ENCODE measurements at places on chromosomes 2 and 18.

- no peak for DNase-seq
Measured at GRCh38 chr2:215667585-215668377, 231.9 kb upstream of the FN1 start.

DNA sequence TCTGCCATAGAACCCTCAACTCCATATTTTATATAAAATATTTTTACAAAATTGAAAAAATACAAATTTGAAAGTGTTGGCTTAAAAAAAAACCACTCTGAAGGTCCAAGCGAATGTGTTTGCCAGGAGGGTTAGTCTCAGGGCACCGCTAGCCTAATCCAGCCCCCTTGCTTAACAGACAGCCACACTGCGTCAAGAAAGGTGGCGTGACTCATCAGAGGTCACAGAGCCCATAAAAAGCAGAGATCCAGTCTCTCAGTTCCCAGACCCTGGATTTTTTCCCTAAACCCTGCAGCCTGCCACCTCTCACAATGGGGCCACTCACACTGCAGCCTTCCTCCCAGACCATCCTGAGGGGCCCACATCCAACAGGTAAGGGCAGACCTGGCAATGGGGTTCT is 3.9 kb upstream of the TNS1 start:
- no peak for DNase-seq

DNA sequence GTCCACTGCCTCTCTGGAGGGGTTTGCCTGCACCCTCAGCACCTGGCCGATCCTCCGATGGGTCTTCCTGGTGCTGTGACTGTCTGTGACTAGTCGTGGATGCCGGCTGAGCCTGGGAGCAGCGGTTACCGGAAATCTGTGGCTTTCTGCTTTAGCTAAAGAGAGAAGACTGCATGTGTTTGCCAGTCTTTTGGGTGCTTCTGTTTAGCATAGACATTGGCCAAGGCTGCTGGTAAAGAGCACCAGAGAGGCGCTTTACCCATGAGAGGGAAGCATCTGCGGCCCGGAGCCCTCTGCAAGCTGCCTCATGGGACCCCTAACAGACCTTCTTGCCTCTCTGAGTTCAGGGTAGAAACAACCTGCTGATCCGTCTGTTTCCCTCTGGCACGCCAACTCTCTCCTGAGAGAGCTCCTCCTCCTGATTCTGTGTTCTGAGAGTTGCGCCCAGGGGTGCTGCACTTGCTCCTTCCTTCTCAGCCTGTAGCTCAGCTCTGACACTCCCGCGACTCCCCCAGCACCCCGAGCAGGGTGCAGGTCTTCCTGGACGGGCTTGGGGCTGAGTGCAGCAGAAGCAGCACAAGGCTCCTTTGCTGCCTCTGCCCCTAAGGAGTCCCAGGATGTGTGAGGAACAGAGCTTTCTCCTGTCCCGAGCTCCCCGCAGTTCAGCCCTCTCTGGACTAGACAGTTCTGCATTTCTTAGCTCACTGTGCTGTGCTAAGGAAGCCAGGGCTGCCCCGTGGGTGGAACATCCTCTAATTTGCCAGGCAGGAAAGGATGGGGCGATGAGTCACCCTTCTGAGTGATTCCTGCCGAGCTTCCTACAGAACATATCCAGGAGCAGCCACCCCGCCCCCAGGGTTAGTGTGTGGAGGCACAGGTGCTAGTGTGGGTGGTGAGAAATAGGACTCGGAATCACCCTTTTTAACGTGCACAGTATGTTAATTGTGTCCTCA is 203.2 kb downstream of the SH3RF3 start:
- peak; percentile 97 for DNase-seq

- DNase-seq = peak; percentile 66
Measured at GRCh38 chr2:1590596-1591460, 153.5 kb downstream of the PXDN start.

DNA sequence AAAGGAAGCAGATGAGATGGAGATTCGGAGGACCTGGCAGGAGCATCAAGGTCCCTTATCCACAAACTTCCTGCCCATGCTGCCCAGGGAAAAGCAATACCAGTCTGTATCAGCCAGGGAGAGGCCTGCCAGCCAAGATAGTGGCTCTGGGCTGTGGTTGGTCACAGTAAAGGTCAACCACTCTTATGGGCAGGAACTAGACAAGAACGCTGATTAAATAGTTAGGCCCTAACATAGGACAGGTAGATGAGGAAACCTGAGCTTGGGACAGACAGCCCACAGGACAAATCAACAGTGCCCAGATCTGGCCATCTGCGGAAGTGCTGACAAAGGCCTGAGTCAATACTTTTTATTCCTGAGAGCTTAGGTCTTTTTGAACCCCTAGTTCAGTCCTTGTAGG is 10.7 kb downstream of the PSTPIP2 start:
- no peak for DNase-seq

DNA sequence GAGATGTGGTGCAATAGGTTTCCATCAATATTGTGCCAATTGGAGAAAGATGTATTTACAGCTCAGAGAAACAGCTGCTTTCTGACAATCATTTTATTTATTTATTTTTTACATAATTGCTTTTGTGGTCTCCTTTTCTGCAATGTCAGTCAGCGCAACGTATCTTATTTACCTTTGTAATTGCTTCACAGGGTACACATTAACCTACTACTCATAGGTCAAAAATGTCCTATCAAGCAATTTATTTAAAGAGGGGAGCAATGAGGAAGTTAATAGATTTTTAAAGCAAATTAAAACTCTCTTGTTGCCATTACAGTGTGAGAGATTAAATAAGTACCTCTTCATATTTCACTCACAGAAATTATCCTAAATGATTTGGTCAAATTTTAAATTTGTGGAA is 291.0 kb downstream of the CALCRL start:
- DNase-seq = no peak
